ENCODE measurements at places on chromosomes 2 and 18.
A peak's percentile ranks its signal among the peaks of the same experiment; 100 is the strongest.

- no peak for DNase-seq
These were observed 176.0 kb downstream of the LTBP1 start for GRCh38 chr2:33122726-33123125.

- DNase-seq, result no peak
These were observed 101.2 kb downstream of the DLGAP1 start for GRCh38 chr18:4353853-4354418.

DNA sequence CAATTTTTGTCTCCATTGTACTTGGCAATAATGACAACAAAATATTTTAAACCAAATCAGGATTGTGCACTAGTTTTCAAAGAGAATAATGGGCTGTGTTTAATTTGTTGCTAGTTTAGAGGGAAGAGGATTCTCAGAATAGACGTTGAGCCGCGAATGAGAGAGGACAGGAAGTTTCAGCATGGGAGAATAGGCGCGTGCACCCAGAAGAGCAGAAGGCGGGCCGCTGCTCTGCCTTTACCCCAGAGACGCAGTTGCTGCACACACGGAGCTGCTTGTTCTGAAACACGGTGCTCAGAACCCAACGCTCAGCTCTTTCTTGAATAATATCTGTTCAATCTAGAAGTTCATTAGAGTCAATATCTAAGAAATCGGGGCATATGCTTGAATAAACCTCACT, 223.4 kb downstream of the MYT1L start:
- DNase-seq, result no peak

DNA sequence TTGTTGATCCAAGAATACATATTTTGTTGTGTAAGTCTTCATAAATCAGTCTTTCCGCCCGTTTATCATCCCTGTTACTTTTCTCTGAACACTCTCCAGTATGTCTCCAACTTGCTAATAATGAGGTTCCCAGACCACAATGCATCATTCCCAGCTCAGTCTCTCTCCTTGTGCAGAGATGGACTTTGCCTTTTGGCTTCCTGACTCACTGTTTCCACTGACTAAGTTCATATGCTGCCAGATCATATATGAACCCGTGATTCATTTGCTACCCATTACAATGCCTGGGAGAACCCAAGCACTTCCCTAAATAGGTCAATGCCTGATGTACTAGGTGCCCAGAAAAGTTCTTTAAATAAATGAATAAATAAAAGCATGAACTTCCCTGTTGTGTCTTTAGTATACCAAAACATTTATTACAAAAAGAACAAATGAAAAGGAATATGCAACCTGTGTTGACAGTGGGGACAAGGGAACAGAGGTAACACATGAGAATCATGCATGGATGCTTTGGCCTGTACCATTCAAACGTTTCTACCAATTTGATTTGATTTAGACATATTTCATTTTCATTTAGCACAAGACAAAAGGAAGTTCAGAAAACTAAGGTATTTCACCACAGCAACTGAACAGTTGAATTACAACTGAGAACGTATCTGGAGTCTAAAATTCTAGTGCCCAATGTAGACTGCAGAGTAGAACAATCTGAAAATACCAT, 215.4 kb upstream of the HNRNPA3 start:
- peak; percentile 13 for DNase-seq

- no peak for DNase-seq
These were observed 111.7 kb upstream of the SETBP1 start for GRCh38 chr18:44568986-44569385.

DNA sequence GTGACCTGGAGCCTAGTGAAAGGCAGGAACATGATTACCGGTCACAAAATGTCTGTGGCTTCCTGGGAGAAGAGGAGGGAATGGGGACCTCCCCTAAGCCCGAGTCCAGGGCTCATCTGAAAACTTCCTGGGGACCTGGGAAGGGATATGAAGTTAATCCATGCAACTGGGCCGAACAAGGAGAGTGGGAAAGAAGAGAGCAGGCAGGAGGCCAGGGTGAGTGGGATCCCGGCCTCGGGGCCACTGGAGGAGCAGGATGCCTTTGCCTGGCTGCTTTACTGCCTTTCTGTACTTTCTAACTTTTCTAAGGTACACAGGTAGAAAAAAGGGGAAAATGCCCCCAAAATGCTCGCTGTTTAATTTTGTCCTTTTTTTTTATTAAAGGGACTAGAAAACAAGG, 43.4 kb upstream of the MAL start:
- DNase-seq, result no peak

DNA sequence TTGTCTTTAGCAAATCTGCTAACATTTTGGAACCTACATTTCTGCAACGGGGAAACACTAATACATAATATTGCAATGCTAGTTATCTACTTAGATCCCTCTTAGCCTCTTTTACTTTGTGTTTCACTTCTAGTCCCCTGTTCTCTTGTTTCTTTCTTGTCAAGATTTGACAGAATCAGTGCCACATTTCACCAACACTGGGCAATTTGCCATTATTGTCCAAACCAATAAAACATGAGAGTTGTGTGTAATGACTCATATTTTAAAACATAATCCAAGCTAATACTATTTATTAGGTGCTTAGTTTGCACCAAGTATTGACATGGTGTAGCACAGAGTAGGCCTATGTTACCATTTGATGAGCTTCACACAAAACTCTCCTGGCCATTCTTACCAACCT, 33.7 kb upstream of the ACVR1C start:
- no peak for DNase-seq
